ENCODE measurements at places on chromosomes 16 and 17.

- DNase-seq, result no peak
These were observed 12.9 kb upstream of the P2RX1 start for GRCh38 chr17:3929181-3929580.

- DNase-seq, result no peak
These were observed 22.2 kb downstream of the USP22 start for GRCh38 chr17:21020622-21021021.

DNA sequence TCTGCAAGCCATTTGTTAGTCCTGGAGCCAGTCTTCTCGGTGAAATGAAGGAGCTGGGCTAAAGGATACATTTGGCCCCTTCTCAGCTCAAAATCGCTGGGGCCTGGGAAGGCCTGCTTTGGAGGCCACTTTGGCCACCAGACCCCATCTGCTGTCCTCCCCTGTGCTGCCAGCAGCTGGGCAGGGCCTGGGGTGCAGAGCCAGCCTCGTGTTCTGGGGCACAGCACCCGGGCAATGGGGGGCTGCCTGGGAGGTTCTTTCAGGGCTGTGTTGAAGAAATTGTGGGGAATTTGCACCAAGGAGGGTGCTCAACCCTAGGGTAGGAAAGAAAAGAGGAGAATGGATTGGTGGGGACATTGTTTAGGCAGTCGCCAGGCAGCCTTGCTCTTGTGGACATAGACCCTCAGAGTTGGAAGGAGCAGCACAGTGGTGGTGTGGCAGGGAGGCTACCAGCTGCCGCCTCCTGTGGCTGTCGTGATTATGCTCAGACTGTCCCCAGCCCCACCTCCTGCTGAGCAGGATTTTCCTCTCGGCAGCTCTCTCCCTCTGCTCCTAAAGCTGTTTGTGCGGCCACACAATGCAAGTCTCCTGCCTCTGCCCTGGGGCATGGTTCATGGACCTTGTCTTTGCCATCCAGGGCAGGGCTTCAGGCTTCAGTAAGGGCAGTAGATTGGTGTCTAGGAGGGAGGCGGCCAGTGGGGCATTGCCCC is 174.8 kb downstream of the NTN1 start:
- no peak for DNase-seq

DNA sequence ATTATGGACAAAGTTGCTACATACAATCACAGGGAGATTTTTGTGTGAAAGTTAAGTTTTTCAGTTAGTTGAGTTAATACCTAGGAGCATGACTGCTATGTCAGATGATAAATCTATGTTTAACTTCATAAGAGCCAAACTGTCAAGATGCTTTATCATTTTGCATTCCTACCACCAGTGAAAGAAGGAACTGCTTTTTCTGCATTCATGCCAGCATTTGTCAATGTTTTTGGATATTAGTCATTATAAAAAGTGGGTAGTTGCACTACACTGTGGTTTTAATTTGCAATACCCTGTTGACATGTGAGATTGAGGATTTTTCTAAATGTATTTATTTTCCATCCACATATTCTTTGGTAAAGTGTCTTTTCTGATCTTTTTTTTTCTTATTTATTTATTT is 434.0 kb upstream of the MON1B start:
- no peak for DNase-seq

DNA sequence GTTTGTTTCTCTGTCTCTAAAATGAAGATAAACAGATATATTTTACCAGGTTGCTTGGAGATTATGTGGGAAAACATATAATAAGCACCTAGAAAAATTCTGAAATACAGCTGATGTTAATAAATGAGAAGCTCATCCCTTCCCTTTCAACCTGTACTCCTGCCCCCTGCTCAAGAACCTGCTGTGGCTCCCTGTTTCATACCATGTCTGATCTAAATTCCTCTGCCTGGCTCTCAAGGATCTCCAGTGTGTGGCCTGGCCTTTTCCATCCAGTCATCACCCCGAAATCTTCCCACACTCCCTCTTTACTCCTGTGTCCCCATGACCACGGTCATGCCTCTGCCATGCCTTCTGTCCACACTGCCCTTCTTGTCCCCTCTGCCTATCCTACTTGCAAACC is 19.4 kb upstream of the DLX4 start:
- DNase-seq, result no peak

DNA sequence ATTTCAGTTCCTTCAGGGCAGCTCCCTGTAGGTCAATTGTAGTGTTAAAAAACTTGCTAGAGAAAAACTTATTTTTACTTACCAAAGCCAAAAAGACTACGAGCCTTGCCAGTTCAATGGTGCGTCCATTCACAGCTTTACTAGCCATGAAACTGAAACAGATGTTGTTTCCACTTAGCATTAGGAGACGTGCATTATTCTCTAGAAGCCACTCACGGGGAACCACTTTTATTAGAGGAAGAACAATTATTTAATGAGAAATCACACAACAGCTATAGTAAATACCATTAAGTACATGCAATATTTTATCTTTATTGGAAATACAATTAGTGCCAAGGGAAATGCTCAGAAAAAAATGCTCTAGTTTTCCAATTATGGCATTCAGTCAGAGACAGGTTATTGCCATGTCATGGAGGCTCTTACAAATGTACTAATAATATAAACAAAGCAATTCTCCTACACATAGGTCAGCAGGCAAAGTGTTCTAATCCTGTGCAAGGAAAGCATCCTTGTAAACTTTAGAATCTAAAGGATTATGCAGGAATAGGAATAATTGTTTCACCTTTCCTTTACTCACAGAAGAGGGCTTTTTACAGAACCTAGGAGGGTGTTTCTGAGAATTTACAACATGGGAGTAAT is 17.4 kb downstream of the LASP1NB start:
- DNase-seq, result no peak

DNA sequence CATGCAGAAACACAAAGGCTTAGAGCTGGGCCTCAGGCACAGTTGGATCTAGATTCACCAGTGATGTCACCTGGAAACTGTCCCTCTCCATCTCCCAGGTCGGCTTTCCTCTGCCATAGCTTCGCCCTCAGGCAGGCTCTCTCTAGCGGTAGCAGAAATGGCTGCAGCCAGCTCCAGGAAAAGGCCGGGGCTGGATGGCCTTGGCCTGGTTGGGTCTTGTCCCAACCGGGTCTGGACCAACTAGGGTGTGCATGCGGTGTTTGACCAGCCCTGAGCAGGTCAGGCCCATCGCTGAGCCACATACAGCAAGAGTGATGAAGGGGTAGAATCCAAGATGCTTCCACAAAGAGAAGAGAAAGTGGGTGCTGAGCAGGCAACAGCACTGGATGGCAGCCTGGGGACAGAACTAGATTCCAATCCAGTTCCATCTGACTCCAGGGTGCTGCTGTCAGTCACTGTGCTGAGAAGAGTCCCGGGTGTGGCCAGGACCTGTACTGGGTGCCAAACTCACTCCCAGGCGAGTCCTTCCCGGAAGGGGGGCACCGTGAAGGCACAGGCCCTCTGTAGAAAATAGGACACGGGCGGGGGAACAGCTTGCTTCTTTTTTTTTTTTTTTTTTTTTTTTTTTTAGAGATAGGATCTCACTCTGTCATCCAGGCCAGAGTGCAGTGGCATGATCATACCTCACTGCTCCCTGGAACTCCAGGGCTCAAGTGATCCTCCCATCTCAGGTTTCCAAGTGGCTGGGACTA is 51.8 kb downstream of the SOCS3 start:
- DNase-seq, result no peak

DNA sequence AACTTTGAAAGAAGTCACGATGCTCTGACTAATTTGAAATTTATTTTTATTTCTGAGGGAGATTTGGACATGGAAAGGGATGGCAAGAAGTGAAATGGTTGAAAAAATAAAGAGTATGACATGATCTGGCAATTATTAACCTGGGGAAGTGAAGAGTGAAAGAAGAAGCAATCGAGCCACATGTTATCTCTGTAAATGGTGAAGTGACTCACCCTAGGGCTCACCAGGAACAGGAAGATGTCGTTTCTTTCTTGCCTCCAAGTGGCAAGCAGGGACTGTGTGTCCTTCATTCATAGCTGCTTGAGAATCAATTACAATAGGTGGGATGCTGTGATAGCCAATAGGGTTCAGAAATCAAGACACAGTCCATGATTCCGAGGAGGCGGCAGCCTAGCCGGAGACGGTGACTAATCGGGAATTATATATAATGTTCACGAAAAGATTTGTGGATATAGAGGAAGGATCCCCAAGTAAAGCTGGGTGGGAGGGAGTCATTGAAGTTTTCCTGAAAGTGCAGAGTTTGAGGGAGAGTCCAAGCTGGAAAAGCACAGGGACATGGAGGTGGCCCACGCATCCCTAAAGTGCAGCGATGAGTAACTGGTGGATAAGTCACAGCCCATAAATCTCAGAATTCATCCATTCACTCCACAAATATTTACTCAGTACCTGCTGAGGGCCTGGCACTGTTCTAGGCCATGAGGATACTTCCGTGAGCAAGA is 18.2 kb upstream of the KRT20 start:
- DNase-seq, result no peak

DNA sequence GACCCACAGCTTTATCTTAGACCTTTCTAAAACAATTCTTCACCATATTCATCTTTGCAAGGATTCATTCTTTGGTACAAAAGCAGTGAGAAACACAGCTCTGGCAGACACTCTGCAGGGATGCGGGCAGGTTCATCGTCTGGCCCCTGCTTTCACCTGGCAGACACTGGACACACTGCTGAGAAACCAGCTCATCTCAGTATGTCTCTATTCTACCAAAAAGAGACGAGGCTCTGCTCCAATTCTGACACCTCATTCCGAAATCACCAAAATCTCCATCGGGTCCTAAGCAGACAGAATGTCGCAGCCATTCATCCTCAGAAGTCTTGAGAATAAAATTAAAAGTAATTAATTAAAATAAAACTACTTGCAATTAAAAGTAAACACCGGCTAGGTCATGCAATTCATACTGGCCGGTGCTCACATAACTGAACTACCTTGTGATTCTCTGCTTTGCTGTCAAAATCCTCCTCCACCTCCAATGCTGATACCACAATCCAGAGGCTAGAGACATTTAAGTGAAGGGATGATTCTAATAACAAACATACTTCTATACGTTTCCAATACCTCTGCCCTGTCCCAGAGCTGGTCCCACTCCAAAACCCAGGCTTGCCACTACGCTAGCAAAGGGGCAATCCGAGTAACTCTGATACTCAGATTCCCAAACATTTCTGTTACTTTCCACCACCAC is 1.3 kb downstream of the RNF157 start:
- DNase-seq, result no peak

DNA sequence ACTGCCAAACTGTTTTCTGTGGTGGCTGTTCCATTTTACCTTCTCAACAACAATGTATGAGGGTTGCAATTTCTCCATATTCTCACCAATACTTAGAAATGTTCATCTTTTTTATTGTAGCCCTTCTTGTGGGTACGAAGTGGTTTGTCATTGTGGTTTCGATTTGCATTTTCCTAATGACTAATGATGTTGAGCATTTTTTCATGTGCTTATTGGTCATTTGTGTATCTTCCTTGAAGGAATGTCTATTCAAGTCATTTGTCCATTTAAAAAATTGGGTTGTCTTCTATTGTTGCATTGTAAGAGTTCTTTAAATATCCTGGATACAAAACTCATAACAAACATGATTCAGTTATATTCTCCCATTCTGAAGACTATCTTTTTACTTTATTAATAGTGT is 47.5 kb upstream of the CCL2 start:
- DNase-seq, result no peak

- no peak for DNase-seq
These were observed 470.6 kb upstream of the CDH5 start for GRCh38 chr16:65895906-65896305.

DNA sequence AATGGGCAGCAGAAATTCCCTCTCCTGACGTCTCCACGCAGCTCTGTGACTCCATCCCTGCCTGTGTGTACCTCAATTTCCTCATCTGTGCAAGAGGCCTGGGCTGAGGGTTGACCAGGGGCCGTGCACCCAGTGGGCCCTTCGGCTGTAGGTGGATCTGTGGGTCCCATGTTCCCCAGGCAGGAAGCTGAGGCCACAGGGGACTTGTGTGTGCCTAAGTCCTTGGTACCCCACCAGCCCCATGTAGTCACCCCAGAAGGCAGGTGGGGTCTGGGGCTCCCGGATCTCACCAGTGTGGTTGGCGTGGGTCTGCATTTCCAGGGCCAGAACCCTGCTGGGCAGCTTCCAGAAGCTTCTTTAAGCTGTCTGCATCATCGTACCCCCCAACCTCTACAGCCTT is 177.4 kb upstream of the GSE1 start:
- no peak for DNase-seq

GRCh38 chr16:65816556-65816955 is 549.9 kb upstream of the CDH5 start:
- DNase-seq, result no peak

- peak; percentile 39 for DNase-seq
These were observed at the start of gene BCKDK for GRCh38 chr16:31108035-31108793. BCKDK (plus strand) TSS chr16:31108386; CDS start chr16:31109224, 838 bp downstream.

- no peak for DNase-seq
These were observed 9.9 kb downstream of the SLC35G3 start for GRCh38 chr17:35184274-35184673.

- DNase-seq, result no peak
These were observed 92.8 kb upstream of the TNRC6C start for GRCh38 chr17:77865716-77866115.

GRCh38 chr17:46200197-46200596 is 7.0 kb upstream of the KANSL1 start:
- DNase-seq, result no peak

DNA sequence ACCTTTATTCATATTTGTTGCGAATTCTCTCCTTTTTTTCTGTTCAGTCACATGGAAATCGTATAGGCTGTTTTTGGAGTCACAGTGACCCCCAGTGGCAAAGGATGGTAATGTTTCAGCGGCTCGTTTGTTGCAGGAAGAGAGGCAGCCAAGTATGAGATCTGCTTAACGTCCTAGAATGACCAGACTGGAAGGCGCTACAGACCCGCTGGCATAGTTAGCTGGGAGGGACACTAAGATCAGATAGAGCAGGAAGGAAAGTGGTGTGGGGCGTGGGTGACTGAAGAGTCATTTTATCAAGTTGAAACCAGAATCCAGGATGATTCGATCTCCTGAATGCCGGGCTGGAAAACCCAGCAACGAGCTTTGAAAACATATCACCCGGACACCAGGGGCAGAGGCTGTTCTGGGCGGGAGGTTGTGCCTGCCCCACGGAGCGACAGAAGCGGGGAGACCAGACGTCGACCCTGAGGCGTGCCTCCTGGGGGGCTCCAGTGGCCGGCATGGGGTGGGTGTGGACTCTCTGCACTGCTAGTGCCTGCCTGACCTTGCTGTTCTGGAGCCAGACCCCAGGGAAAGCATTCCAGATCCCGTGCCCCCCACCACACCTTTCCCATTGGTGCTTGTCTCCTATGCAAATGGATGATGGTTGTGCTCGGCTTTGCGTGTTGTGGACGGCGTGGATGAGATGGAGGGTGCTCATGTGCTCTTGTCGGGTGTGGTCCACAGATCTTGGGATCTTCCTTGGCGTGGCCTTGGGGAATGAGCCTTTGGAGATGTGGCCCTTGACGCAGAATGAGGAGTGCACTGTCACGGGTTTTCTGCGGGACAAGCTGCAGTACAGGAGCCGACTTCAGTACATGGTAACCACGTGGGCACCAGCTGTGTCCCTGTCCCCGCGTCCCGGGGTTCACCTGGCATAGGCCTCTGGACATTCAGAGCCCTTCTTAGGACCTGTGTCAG is 7.7 kb downstream of the IL34 start:
- peak; percentile 77 for DNase-seq
